ENCODE measurements at places on chromosomes 6 and 20.

DNA sequence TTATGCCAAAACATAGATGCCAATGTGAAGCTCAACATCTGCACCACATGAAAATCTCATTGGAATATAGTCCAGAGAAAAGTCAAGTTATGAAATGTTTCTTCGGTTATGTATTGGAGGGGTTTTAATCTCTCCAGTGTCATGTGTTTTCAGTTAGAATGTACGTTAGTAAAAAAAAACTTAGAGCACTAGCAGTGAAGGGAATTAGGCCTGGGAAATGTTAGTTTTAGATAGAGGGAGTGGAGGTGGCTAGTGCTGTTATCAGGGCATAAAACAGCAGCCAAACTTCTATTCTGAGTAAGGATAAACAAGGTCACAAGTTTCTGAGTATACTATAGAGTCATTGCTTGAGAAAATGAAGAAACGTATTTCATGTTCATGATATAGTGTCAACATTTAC is 42.9 kb downstream of the HDGFL1 start:
- H3K36me3 ChIP-seq, result no peaks in the 10 kb centered on the region
- no peak overlapping the region for H3K4me3 ChIP-seq
- no peaks in the 10 kb centered on the region for H3K4me1 ChIP-seq

GRCh38 chr6:8054276-8054675 is 9.9 kb downstream of the BLOC1S5 start:
- H3K27me3 ChIP-seq, result no peaks in the 10 kb centered on the region
- no peaks in the 10 kb centered on the region for H3K4me1 ChIP-seq
- no peak overlapping the region for H3K4me3 ChIP-seq
- DNase-seq, result no peak
- H3K36me3 ChIP-seq, result peaks cover 18% of the 10 kb centered on the region
- no peak overlapping the region for H3K27ac ChIP-seq

GRCh38 chr20:23655491-23656211 is 17.9 kb upstream of the CST3 start:
- H3K36me3 ChIP-seq, result no peaks in the 10 kb centered on the region
- DNase-seq, result no peak
- H3K4me1 ChIP-seq, result no peaks in the 10 kb centered on the region
- H3K27ac ChIP-seq, result no peak overlapping the region
- H3K4me3 ChIP-seq, result no peak overlapping the region

- H3K27me3 ChIP-seq, result no peaks in the 10 kb centered on the region
- no peaks in the 10 kb centered on the region for H3K36me3 ChIP-seq
- no peak for DNase-seq
- no peak overlapping the region for H3K4me3 ChIP-seq
- H3K27ac ChIP-seq, result no peak overlapping the region
These were observed 219.8 kb upstream of the AGPAT4 start for GRCh38 chr6:161493576-161494118.

DNA sequence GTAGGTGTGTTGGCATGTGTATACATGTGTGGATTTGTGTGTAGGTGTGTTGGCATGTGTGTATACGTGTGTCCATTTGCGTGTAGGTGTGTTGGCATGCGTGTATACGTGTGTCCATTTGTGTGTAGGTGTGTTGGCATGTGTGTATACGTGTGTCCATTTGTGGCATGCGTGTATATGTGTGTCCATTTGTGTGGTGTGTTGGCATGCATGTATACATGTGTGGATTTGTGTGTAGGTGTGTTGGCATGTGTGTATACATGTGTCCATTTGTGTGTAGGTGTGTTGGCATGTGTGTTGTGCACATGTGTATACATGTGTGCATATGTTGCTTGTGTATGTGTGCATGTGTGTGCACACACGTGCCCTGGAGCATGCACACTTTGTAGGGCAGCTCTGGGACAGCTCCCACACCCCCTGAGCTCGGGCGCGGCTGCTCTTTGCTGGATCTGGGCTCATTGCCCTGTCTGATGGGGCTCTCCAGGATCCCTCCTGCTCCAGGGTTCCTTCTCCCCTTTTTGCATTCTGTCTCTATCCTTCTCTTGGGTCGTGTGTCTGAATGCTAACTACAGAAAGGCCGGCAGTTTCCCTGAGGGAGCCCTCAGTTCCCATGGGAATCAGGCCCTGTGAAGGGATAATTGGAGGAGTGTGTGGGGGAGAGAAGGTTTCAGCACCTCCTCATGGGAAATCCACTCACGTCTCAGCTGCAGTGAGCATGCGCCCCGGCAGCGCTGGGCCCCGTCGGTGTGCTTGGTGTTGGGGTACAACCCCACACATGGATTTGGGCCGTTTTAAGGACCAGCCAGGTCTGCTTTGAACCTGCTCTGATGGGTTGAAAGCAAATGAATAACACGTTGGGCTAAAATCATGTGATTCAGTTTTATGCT is 102.0 kb downstream of the ERMARD start:
- H3K36me3 ChIP-seq, result no peaks in the 10 kb centered on the region
- H3K27ac ChIP-seq, result no peak overlapping the region
- no peaks in the 10 kb centered on the region for H3K4me1 ChIP-seq
- DNase-seq, result no peak

- no peak overlapping the region for H3K4me3 ChIP-seq
- no peaks in the 10 kb centered on the region for H3K4me1 ChIP-seq
These were observed 15.0 kb upstream of the DAAM2 start for GRCh38 chr6:39777218-39777617.

GRCh38 chr6:57087916-57088315 is 2.1 kb upstream of the ZNF451 start:
- no peak for DNase-seq
- H3K27ac ChIP-seq, result no peak overlapping the region
- peaks cover 19% of the 10 kb centered on the region for H3K4me1 ChIP-seq
- H3K36me3 ChIP-seq, result peaks cover 14% of the 10 kb centered on the region
- H3K27me3 ChIP-seq, result no peaks in the 10 kb centered on the region
- H3K4me3 ChIP-seq, result no peak overlapping the region

- peaks cover 18% of the 10 kb centered on the region for H3K4me1 ChIP-seq
- no peak overlapping the region for H3K27ac ChIP-seq
- H3K36me3 ChIP-seq, result no peaks in the 10 kb centered on the region
These were observed 15.4 kb downstream of the PTK7 start for GRCh38 chr6:43091436-43091991.

GRCh38 chr6:167824591-167825331 is 1.9 kb upstream of the AFDN start:
- no peak for DNase-seq
- peaks cover 70% of the 10 kb centered on the region for H3K27me3 ChIP-seq
- H3K4me3 ChIP-seq, result peak overlapping the region; percentile 35
- H3K4me1 ChIP-seq, result peaks cover 18% of the 10 kb centered on the region
- H3K27ac ChIP-seq, result no peak overlapping the region

DNA sequence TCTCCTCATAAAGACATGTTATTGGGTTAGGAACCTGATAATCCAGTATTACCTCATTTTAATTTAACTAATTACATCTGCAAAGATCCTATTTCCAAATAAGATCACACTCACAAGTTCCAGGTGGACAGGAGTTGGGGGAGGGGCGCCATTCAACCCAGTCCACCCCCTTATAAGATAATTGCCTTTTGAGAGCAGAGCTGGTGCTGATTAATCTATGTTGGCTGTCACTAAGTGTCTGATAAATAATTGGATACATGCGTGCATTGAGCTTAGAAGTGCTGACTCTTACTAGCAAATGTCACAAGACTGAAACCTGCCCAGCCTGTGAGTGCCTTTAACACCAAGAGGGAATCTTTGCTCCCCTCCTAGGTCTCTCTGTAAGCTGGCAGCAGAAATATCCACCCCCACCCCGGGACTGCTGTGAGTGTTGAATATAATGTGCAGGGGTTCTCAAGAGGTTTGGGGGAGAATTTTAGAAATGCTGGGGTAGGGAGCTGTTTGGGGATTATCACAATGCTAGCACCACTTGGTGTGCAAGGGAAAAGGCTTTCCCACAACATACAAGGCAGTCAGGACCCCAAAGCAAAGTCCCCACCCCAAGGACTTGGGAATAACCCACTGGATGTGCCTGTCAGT is 87.5 kb downstream of the ANKRD60 start:
- H3K27ac ChIP-seq, result no peak overlapping the region
- no peak for DNase-seq
- H3K4me3 ChIP-seq, result no peak overlapping the region
- H3K27me3 ChIP-seq, result peaks cover 3% of the 10 kb centered on the region
- H3K36me3 ChIP-seq, result no peaks in the 10 kb centered on the region

DNA sequence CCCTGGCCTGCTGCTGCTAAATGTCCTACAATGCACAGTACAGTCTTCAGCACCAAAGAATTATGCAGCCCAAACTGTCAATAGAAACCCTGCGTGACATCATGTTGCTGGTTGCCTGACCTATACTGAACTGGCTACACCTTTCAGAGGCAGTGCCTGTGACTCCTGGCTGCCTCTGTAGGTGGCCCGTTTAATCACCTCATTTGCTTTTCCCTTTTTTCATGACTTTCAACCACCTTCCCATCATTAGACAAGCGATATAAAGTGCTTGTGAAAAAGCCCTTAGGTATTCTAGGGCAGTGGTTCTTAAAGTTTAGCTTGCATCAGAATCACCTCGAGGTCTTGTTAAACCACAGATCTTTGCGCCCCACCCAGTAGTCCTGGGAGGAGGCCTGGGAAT is 33.0 kb upstream of the RIPOR2 start:
- peaks cover 22% of the 10 kb centered on the region for H3K36me3 ChIP-seq
- no peaks in the 10 kb centered on the region for H3K27me3 ChIP-seq
- H3K27ac ChIP-seq, result no peak overlapping the region
- peaks cover 25% of the 10 kb centered on the region for H3K4me1 ChIP-seq
- no peak overlapping the region for H3K4me3 ChIP-seq
- no peak for DNase-seq

DNA sequence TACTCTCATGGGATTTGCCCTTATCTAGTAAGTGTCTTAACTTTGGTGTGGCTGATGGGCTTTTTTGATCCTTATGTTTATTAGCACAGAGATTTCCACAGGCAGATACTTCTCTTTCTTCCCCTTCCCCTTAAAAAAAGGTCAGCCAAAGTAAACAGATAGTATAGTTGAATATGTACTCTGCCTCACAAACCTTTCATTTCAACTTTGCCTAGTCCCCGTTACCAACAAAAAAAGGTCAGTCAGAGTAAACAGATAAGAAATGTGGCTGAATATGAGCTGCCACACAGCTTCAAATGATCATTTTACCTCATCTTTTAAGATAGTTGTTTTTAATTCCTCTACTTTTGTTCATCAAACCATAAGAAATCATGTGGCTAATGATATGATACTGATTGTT is 34.1 kb upstream of the SLC35D3 start:
- no peak overlapping the region for H3K27ac ChIP-seq
- no peaks in the 10 kb centered on the region for H3K36me3 ChIP-seq
- no peak for DNase-seq
- H3K4me1 ChIP-seq, result no peaks in the 10 kb centered on the region
- no peaks in the 10 kb centered on the region for H3K27me3 ChIP-seq

- H3K4me1 ChIP-seq, result peaks cover 49% of the 10 kb centered on the region
- no peaks in the 10 kb centered on the region for H3K27me3 ChIP-seq
- peaks cover 63% of the 10 kb centered on the region for H3K36me3 ChIP-seq
- H3K27ac ChIP-seq, result peak overlapping the region; percentile 39
- H3K4me3 ChIP-seq, result no peak overlapping the region
These were observed 68.7 kb downstream of the SYTL3 start for GRCh38 chr6:158718461-158719046.

GRCh38 chr6:138307352-138307751 is 70.4 kb upstream of the SMIM28 start:
- peaks cover 6% of the 10 kb centered on the region for H3K27me3 ChIP-seq
- no peak overlapping the region for H3K4me3 ChIP-seq
- DNase-seq, result no peak
- no peaks in the 10 kb centered on the region for H3K36me3 ChIP-seq
- no peaks in the 10 kb centered on the region for H3K4me1 ChIP-seq

GRCh38 chr6:96391776-96392360 is 129.7 kb upstream of the UFL1 start:
- peaks cover 2% of the 10 kb centered on the region for H3K27me3 ChIP-seq
- H3K27ac ChIP-seq, result no peak overlapping the region
- no peaks in the 10 kb centered on the region for H3K36me3 ChIP-seq
- H3K4me3 ChIP-seq, result no peak overlapping the region
- peak; percentile 4 for DNase-seq

DNA sequence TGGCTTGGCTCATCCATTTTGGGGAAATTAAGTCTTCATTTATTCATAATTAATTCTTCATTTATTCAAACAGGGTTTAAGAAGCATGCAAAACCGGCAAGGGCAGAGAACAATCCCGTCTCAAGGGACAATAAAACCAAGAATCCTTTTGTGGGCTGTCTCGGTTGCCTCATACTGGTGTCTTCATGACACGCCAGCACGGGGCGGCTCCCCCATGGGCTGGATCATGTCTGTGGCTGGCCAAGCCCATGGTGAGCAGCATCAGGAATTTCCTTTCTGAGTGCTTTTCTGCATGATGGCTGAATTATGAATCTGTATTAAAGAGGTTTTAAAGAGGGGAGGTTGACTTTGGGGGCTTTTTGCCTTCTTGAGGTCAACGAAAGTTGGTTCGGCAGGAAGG is 38.3 kb upstream of the DUSP22 start:
- H3K27me3 ChIP-seq, result no peaks in the 10 kb centered on the region
- H3K4me3 ChIP-seq, result no peak overlapping the region
- H3K36me3 ChIP-seq, result peaks cover 4% of the 10 kb centered on the region
- DNase-seq, result no peak
- H3K4me1 ChIP-seq, result peaks cover 42% of the 10 kb centered on the region

GRCh38 chr6:22145823-22146677 is 150.8 kb downstream of the PRL start:
- H3K36me3 ChIP-seq, result no peaks in the 10 kb centered on the region
- H3K4me3 ChIP-seq, result peak overlapping the region; percentile 83
- H3K4me1 ChIP-seq, result peaks cover 28% of the 10 kb centered on the region
- peak overlapping the region; percentile 65 for H3K27ac ChIP-seq
- DNase-seq, result no peak
- peaks cover 40% of the 10 kb centered on the region for H3K27me3 ChIP-seq

- no peak overlapping the region for H3K4me3 ChIP-seq
- peaks cover 10% of the 10 kb centered on the region for H3K36me3 ChIP-seq
- H3K4me1 ChIP-seq, result peaks cover 26% of the 10 kb centered on the region
- no peak overlapping the region for H3K27ac ChIP-seq
- DNase-seq, result peak; percentile 48
These were observed 107.5 kb downstream of the SLC22A3 start for GRCh38 chr6:160455541-160456213.

DNA sequence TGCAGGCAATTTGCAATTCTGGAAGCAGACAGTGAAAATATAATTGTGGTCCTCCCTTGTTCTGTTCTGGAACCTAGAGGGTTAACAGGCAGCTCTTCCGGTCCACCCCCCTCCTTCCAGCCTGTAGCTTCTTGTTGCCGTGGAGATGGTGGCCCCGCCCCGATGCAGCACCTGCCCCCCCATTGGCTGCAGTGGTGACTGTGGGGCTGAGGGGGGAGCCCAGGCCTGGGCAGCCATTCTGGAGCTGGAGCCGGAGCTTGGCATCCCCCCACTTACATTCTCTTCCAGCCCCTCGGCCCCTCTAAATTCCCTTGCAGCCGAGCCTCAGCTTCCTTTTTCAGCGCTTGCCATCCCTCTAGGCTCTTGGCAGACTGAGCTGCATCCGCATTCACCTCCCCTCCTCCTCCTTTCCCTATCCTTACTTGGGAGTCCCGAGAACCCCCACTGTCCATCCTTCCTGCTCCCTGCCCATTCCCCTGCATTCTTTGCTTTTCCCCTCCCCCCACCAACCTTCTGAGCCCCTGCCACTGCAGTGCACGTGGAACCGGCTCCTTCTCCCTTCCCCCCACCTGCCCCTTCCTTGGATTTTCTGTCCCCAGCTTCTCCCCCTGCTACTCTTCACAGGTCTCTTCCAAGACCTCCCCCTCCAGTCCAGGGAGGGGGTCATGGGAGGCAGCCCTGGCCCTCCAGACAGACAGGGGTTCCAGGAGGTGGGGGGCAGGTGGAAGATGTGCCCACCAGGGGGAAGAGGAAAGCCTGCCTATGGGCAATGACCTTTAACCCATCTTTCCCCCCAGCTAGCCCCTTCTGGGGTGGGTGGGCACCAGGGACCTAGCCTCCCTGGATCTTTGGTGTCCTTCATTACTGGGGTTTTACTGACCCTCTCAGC is 11.4 kb downstream of the SYNGAP1 start:
- peak overlapping the region; percentile 66 for H3K27ac ChIP-seq
- no peaks in the 10 kb centered on the region for H3K27me3 ChIP-seq
- peak; percentile 53 for DNase-seq

Measured in T-helper 2 cell treated with Interferon-gamma antibody and Interleukin-4, amounts not matched to agents 5 μg/mL and 100 μg/mL, for 36 hours (primary cell).